ENCODE measurements at places on chromosomes 6 and 20.

- DNase-seq: no peak
Observed at GRCh38 chr6:111478064-111478476, 4.9 kb downstream of the REV3L start.

- no peak for DNase-seq
Observed at GRCh38 chr6:169985121-169986015, 233.9 kb downstream of the ERMARD start.

- DNase-seq: no peak
Observed at GRCh38 chr6:115551527-115551926, 509.2 kb downstream of the FRK start.

DNA sequence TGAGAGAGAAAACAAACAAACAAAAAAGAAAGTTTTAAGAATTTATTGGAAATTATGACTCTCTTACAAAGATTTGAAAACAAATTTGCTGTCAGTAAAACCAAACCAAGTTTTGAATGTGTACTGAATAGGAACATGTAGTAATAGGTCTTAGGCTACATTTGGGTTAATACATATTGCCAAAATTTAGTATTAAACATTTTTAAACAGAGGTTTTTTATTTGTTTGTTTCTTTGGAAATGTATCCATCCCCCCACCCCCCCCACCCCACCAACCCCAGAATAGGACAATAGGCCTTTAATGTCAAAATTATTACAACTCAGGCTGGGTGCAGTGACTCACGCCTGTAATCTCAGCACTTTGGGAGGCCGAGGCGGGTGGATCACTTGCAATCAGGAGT is 2.5 kb downstream of the C6orf118 start:
- no peak for DNase-seq

DNA sequence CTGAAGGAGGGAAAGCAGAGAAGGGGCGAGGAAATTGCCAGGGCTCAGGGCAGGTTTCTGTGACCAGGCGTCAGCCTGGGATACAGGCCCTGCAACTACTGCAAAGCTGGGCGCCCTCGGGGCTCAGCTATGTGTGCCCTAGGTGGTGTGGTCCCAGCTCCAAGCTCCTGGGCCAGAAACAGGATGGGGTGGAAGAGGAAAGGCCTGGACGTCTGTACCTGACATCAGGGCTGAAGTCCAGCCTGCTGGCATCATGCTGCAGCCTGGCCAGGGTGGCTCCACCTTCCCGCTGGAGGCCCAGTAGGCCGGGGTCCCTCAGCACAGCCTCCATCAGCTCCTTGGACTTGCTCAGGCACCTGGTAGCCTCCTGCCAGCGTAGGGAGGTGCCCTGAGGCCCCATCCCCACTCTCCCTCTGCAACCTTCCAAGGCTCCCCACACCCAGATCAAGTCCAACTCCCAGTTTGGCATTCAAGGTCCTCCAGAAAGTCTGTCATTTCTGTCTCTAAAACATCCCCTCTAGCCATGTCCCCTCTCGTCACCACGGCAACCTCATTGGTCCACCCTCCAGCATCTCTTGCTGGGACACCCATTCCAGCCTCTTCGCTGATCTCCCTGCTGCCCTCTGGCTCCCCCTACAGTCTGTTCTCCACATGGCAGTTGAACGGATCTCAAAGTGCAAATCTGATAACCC is 38.2 kb downstream of the KIAA1755 start:
- peak; percentile 2 for DNase-seq

- no peak for DNase-seq
Observed at GRCh38 chr6:154123155-154123956, 84.3 kb downstream of the OPRM1 start.

DNA sequence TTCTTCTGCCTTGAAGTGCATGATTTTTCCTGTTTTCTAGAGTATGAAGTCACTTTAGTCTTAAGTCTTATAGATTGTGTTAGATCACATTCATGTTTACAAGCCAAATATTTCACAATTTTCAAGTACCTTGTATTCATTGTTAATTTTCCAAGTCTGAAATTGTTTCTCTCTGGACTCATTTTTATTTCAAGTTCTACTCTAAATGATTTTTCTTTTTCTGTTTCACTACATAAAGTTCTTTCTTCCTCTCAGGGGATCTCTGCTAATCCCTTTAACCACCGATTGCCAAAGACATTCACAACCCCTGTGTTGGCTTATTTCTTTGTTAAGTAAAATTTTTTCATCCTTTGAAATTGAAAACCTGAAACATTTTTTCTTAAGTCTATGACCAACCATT is 805.7 kb downstream of the KIF16B start:
- DNase-seq: no peak

- no peak for DNase-seq
Observed at GRCh38 chr6:106056746-106057390, 29.3 kb upstream of the PRDM1 start.

GRCh38 chr6:125077453-125077852 is 76.1 kb upstream of the TPD52L1 start:
- DNase-seq: no peak

- no peak for DNase-seq
Observed at GRCh38 chr6:43575105-43575771, 600 bp downstream of the XPO5 start.

DNA sequence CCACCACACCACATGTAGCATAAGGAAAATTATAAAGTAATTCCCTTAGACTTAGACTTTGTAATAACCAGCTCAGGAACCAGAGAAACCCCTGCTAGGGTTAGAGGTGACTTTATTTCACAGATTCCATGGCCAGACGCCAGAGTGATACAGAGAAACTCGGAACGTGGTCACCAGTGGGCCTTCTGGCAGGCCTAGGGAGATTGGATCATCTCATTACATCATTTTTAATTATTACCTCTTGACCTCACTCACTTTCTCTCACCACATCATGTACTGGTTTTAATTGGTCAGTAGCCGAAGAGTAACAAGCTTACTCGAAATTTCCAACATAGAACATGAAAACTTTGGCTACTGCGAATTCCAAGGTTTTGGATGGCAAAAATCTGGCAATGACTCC is 72.9 kb downstream of the BMP6 start:
- no peak for DNase-seq

- no peak for DNase-seq
Observed at GRCh38 chr6:88246654-88247053, 80.5 kb upstream of the CNR1 start.

DNA sequence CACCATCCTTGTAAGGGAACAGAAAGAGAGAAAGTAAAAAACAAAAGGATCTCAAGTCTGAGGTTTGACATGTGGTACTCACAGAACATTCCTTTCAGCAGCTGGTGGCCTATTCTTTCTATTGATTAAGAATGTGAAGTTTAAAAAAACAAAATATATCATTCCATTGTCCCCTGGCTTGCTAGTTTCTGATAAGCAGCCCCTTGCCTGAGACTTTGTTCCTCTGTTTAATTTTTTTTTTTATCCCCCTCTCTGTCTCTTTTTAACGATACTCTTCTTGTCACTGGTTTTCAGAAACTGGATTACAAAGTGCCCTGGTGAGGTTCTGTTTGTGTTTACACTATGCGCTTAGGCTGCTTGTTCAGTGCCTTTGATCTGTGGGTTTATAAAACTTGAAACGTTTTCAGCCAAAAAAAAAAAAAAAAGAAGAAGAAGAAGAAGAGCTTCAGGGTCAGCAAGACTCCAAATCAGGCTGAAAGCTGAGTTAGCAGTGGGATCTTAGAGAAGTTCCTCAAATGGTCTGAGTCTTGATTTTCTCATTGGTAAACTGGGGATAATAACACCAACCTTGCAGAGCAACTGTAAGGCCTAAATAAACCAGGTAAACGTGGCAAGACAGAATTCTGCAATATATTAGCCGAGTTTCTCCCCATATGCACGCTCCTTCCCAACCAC is 45.1 kb upstream of the SLC22A23 start:
- DNase-seq: no peak

DNA sequence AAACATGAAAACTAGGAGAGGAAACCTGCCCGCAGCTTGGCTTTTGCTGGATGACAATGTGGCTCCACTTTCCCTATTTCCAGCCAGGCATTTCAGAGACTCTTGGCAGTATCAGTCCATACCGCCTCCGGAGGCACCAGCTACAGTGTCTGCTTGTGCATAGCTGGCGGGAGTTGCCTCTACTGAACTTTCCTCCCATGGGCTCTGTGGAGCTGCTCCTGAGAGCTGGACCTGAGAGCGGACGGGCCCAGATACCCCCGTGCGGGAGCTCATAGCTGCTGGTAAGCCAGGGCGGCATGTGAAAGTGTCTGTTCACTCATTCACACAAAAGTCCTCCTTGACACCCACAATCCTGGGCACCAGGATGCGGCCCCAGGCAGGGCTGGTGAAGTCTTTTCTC is 130.3 kb upstream of the PMEPA1 start:
- no peak for DNase-seq

DNA sequence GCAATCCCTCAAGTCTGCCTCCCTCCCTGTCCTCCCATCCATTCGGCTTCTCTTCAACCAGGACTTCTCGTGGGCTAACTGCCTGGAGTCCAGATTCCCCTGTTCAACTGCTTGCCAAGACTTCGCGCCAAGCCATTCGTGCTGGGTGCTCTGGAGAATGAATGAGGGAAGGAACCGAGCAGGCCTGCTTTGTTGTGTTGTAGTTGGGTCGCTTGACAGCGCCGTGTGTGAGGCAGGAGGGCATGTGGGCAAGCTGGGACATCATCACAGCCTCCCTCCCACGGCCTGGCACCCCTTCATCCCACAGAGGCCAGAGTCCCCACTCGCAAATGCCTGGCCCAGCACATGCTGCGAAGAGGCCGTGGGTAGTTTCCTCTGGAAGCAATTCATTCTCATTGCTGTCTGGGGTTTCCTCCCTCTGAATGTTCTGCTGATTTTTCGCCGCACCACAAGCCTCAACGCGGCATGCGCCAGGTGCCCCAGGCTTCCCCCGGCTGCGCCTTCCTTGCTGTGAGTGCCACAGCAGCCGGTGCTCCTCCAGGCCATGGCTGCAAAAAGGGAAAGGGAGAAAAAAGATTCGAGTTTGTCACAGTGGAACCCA is 336.0 kb downstream of the QKI start:
- no peak for DNase-seq

DNA sequence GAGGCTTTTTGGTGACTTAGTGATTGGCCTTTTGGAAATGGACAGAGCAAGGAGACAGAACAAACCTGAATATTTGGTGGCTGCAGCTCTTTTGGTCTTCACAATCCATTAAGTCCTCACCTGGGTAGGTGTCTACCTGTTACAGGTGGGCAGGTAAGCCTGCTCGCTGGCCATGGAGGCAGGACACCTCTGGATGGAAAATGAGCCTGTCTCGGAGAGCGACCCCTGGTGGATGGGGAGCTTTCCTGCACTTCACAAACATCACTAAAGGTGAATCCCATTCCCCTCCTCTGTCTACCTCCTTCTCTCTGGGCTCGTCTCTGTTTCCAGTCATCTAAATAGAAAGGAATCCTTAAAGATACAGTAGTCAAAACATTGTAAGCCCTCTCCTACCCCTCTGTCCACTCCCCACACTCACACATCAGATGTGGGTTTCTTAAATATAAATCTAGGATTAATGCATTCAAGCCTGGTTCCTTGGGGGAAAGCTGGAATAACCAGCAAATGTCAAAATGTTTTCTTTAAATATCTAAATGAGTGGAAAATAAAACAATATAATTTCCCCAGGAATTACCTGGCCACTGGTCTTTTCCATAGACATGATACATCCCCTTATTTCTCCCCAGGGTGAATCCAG is 304.9 kb downstream of the CDH26 start:
- peak; percentile 17 for DNase-seq

DNA sequence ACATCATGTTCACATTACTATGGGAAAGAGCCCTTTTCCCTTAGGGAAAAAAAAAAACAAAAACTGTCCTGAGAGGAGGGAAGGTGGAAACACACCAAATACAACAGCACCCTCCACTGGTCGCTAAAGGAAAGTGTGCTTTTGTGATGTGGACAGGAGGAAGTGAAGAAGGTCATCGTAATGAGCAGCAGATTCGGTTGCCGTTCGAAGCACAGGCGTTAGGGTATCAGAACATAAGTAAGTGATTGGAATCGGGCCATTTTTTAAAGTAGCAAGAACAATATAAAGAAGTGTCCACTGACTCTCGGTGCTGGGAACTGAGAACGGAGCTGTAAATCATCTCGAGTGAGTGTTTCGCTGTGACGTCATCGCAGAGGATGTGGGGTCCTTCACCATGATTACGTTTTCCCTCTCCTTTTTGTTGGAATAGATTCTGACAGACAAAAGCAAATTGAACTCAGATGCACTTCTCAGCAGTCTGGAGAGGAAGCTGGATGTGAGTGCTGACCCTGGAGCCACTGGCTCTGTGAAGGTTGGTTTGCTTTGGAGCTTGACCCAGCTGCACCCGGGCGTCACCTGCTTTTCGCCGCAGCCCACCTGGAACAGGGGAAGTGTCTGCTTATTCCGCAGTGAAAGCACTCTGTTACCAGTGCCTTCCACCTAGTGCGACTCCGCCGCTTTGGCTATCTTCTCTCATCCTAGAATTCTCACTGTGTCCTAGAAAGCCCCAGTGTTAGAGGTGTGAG is 203.6 kb upstream of the GMDS start:
- DNase-seq: no peak

DNA sequence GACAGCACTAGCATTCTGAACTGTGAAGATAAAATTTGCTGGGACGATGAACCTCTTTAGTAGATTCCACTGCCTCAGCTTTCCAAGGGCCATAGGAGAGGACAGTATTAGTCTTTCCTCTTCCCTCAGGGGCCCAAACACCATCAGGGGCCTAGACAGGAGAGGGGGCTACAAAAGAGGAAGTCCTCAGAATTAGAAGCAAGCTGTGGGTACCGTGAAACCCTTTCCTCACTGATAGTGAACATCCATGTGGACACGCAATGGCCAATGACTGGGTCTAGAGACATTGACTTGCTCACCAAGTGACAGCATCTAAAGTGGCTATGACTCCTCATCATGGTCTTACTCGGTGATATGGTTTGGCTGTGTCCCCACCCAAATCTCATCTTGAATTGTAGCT is 68.1 kb upstream of the UST start:
- no peak for DNase-seq

GRCh38 chr6:3762852-3763251 is 11.3 kb upstream of the PXDC1 start:
- DNase-seq: no peak

DNA sequence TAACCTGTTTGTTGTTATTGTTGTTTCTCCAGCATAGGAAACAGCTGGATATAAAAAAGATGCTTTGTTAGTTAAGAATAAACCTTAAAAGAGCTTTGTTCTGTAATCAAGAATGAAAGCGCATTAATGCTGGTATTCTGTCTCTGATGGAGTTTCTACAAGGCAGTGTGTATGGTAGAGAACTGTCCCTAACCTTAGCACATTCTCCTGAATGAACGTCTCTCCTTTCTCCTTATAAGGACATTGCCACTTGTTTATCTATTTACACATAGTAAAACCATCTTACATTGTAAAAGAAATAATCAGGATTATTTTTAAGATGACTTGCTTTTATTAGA is 33.8 kb upstream of the LCA5 start:
- no peak for DNase-seq

GRCh38 chr20:4027590-4028265 is 12.4 kb upstream of the RNF24 start:
- DNase-seq: no peak

GRCh38 chr6:54990001-54990400 is 143.4 kb downstream of the FAM83B start:
- no peak for DNase-seq

GRCh38 chr20:58459058-58459750 is 56.0 kb downstream of the APCDD1L start:
- DNase-seq: no peak

- DNase-seq: no peak
Observed at GRCh38 chr20:48803176-48804053, 24.4 kb downstream of the PREX1 start.

- DNase-seq: no peak
Observed at GRCh38 chr6:45323656-45324224, 4.4 kb upstream of the RUNX2 start.

GRCh38 chr6:26629359-26629758 is 30.2 kb downstream of the ZNF322 start:
- DNase-seq: no peak

- DNase-seq: no peak
Observed at GRCh38 chr6:127456465-127456864, 2.7 kb downstream of the KIAA0408 start.
